Mesothelial cell of epicardium (in vitro differentiated cells): ENCODE measurements at places on chromosomes 3 and 15. TPM values are rescaled to one million over a fixed set of nuclear protein-coding genes. Genes with fewer than 3 reads are reported as not detected.

DNA sequence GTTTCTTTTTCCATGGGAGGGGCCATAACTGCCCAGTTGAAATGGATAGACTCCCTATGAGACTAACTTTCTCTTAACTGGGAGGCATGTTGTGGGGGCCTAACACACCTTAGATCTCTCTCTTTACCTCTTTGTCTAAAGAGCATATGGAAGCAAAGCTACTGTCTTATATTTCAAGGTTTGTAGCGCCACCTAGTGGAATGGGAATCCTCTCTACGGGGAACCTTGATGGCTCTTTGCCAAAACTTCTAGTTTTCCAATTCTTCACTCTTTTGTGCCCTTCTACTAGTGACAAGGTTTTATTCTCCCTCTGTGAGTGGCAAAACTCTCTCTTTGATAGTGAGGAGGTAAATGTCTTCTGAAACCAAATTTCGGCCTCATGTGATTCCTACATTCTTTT is 1030.4 kb upstream of the CADM2 start:
- DNase-seq, result no peak

DNA sequence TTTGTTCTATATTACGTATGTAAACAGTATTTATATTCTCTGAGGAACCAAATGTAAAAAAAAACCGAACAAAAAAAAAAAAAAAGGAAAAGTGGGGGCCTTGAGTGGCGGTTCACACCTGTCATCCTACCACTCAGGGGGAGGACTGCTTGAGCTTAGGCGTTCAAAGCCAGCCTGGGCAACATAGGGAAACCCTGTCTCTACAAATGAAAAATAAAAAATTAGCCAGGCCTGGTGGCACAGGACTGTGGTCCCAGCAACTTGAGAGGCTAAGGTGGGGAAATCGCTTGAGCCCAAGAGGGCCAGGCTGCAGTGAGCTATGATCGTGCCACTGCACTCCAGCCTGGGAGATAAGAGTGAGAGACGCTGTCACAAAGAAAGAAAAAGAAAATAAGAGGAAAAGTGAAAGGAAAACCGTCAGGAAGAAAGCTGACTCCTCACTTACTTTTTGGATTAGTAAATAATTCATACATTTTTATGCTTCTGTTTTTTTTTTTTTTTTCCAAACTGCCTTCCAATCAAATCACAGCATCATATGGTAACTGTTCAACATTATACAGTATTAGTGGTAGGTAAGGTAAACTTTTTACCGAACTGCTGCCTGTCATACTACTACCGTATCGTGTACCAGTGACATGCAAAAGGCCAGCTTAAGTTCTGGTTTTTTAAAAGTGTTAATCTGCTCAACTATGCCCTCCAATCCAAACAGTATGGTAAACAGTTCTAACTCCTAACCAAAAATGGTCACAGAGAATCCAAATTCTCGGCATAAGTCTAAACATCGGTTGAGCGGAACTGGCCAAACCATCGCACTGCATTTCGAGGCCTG is 1.2 kb downstream of the PHC3 start:
- DNase-seq, result no peak

LIPH gene
- total RNA-seq, result 0.07 to 0.32 TPM (median 0.18 TPM) in 3 replicates

GOLGA6L6 gene
- total RNA-seq, result not detected in 3 replicates

DNA sequence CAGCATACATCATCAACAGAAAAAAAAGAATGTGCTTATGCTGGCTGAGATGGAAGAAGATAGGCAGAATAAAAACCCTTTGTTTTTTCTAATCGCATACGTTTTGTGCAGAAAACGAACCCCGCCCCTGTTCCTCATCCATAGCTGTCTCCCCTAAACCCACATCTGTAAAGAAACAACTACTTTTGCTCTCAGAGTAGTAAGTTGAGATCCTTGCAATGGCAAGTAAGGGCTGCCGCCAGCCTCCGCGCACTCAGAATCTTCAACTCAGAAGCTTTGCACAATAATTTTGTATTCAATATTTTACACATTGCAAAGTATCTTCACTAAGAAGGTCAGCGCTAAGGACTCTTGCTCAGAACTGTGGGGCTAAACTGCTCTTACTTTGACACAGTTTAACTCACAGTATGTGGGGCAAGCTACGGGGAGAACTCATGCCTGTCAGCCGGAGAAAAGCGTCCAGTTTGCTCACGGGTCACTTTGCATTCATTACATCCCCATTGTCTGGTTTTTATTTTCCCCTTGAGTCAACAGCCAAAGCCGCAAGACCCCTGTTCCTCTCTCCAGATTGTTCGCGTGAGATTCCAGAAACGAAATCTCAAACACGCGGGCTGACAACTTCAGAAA is 1.0 kb downstream of the LYSMD4 start:
- no peak for DNase-seq

ZNF385D gene
- 1.9 to 3.7 TPM (median 2.6 TPM) in 3 replicates for total RNA-seq

IDH2 gene
- total RNA-seq, result 126 to 132 TPM (median 127 TPM) in 3 replicates

DNA sequence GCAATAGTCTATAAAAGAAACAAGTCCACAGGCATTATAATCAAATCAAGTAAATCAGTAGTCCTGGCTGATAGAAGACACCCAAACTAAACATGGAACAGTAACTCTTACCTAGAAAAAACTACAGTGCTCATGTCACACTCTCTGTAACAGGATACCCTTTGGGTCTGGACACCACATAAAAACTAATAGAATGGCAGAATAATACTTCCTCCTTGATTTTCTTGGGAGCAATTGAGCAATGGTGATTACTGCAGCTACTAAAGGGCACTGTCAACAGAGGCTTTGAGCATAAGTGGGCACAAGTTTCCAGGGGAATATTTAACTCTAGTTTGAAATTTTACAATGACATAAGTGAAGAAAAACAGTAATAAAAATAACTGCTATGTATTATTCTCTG is 59.5 kb downstream of the GLB1 start:
- no peak for DNase-seq
